ENCODE measurements at places on chromosomes 4 and X.

DNA sequence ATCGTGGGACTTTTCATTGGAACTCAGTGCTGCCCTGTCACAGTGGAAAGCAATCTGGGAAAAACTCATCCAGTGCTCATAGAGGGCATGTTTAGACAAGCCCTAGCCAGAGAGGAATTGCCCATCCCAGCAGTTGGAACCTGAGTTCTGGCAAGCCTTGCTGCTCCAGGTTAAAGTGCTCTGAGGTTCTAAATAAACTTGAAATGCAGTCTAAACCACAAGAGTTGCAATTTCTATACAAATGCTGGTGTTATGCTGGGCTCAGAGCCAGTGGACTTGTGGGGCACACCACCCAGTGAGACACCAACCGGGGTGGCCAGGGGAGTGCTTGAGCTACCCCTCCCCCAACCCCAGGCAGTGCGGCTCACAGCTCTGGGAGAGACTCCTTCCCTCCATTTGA, 142.8 kb upstream of the PPP1R2C start:
- no peak for DNase-seq

DNA sequence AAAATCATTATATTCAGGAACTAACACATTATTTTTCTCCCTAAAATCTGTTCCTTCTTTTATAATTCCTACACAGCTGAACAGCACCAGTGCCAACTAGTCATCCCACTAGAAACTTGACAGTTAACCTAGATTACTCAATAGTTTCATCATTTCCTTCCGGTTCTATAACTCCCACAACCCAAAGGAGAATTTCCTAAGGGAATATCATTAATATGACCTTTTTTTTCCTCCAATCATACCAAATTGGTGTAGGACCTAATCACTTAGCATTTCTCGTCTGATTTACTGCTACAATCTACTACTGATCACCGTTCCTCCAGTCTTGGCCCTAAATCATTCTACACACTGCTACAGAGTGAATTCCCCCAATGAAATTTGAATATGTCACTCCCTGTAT, 45.9 kb downstream of the WDFY3 start:
- DNase-seq, result no peak

DNA sequence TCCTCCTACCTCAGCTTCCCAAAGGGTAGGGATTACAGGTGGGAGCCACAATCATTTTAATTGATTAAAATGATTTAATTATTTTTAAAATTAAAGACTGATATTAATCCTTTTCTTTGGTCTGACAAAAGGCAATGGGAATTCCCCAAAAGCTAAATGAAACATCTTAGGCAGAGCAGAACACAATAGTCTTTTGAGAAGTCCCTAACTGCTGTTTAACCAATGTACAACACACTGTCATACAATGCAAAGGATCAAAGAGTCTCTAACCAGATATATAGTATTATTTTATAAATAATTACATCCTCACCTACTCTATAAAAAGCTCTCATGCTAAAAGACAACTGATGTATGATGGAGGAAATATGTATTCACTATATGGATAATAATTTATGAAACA, 47.0 kb downstream of the THAP9 start:
- no peak for DNase-seq

GRCh38 chr4:144648042-144648441, 2.1 kb downstream of the HHIP start:
- DNase-seq, result no peak

DNA sequence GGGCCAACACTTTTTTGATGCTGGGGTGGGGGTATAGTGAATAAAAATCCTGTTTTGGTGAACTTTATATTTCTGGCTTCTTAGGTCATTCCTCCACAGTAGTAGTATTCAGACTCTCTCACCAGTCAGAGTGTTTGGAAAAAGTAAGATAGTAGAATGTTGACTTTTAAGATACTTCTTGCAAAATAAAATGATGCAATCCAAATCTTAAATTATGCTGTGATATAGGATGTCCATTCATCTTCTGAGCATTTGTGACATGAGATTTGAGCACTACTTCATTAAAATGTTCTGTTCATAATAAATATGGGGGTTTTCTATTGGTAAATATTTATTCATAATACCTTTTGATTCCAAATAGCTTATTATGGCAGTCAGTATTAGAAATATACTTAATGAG, 70.1 kb downstream of the BMP2K start:
- DNase-seq, result no peak

DNA sequence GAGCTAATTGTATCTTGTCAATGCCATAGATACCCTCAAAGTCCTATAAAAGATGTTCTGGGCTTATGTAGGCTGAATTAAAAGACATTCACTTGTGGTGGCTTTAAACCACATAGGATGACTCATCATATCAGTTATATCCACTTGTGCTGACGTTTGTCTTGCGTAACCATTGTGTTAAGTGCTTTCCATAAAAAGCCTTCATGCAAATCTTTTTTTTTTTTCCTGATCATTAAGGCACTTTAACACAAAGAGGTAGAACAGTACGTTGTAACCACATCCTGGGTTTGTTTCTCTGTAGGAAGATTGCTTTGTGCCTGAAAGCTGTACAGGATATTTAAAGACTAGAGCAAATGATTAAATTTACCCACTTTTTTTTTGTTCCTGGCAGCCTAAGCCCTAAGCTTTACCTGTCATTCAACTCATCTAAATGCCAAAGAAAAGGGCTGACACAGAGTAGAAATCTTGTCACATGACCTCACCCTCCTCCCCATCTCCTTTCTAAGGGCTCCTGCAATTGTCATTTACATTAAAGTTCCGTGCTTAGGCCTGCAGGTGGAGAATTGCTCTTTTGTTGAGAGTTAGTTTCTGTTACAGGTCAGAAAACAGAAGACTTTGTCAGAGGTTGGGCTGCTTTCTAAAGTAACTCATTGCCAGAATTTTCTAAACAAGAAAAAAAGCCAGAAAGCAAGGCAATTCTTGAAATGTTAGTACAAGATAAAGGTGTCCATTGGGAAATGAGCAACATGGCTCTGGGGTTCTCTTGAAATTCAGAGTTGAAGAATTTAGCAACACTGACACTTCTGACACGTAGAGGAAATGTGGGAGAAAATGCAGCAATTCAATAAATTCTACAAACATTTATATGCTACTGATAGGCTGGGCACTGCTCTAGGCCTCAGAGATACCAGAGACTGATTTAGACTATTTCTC, 555.6 kb downstream of the PPARGC1A start:
- no peak for DNase-seq

DNA sequence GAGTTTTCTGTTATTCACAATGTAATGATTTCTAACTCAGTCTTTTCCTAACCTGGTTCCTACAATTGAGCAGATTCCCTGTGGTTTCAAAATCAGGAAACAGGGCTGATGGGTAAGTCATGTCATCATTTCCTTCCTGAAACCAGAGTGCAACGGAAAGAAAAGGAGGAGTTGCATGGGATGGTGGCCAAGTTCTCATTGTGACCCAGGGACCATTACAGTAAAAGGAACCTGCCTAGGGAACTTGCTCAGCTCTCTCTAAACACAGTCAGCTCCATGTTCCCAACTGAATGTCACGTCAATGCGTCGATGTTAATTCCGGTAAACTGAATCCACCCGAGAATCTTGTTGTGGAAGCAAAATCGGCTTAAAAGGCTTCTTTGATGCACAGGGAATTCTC, 51.2 kb downstream of the LGI2 start:
- DNase-seq, result peak; percentile 63

- no peak for DNase-seq
Measured at GRCh38 chr4:148355442-148356123, 86.6 kb downstream of the NR3C2 start.

GRCh38 chr4:83582289-83582785, 46.4 kb downstream of the GPAT3 start:
- DNase-seq, result no peak

DNA sequence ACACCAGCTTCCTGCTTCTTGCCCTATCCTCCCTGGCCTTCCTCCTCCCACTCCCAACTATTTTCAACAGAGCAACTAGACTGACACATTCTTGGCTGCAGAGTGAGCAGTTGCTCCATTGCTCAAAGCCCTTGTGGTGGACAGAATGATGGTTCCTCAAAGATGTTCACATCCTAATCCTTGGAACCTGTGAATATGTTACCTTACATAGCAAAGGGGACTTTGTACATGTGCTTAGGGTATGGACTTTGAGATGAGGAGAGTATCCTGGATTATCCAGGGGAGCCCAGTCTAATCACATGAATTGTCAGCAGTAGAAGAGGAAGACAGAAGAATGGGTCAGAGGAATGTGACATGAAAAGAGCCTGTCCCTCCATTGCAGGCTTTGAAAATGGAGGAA, 24.9 kb upstream of the HOPX start:
- DNase-seq, result no peak

- no peak for DNase-seq
Measured at GRCh38 chrX:87338510-87338909, 179.1 kb upstream of the KLHL4 start.

DNA sequence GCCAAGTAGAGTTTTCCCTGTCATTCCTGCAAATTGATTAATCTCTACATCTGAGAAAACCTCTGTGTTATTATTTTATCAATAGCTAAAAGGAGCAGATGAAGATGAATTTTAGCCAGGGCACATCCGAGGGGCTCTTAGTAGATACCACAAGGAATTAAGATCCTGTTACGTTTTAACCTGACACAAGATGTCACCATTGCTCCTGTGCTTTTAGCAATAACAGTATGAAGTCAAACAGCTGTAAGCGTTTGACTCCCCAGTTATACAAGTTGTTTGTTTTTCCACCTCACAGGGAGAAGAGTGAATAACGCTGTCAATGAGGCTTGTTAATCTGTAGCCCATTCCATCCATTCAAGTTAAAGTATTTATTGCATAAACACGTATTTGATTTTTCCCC, 76.0 kb upstream of the AP1S2 start:
- peak; percentile 30 for DNase-seq

- no peak for DNase-seq
Measured at GRCh38 chr4:95513022-95513421, 35.8 kb downstream of the UNC5C start.

DNA sequence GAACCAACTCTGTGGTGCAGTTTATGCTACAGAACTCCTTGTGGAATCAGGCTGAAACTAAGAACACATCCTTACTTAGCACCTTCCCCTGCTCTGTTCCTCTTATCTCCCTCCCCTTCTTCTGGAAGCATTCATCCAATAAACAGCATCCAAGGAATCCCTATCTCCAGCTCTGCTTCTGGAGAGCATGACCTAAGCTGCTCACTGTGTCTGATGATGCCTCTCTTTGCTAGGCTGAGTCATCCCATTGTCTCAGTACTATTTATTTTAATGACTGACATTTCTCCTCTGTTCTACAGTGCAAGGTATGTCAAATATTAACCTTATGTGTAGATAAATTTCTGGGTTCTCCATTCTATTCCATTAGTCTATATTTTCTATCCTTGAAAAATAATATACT, 71.2 kb downstream of the BEND2 start:
- DNase-seq, result no peak

DNA sequence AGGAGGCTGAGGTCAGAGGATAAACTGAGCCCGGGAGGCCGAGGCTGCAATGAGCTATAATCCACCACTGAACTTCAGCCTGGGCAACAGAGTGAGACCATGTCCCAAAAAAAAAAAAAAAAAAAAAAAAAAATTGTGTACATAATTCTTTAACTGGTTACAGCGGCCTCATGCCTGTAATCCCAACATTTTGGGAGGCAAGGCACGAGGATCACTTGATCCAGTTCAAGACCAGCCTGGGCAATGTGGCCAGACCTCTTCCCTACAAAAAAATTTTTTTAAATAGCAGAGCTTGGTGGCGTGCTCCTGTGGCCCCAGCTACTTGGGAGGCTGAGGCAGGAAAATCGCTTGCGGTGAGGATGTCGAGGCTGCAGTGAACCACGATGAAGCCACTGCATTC, 9.3 kb downstream of the KLHL15 start:
- DNase-seq, result no peak

GRCh38 chr4:12778706-12779105, 705.4 kb downstream of the RAB28 start:
- DNase-seq, result no peak

DNA sequence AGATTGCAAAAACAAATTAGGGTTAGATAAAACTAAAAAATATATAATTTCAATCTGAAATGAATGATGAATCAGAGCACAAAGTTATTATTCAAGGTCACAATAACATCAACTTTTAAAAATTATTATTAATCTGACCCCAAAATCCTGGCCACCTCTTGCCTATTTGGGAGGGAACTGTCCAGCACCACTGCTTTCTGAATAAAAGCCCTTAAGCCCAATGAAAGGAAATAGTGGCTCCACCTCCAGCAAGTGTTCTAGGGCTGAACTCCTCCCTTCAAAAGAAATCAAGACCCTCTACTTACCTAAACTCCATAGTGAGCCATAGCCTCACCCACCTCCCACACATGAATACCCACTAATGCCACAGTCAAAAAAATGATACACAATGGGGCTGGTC, 208.2 kb downstream of the PARM1 start:
- DNase-seq, result no peak

DNA sequence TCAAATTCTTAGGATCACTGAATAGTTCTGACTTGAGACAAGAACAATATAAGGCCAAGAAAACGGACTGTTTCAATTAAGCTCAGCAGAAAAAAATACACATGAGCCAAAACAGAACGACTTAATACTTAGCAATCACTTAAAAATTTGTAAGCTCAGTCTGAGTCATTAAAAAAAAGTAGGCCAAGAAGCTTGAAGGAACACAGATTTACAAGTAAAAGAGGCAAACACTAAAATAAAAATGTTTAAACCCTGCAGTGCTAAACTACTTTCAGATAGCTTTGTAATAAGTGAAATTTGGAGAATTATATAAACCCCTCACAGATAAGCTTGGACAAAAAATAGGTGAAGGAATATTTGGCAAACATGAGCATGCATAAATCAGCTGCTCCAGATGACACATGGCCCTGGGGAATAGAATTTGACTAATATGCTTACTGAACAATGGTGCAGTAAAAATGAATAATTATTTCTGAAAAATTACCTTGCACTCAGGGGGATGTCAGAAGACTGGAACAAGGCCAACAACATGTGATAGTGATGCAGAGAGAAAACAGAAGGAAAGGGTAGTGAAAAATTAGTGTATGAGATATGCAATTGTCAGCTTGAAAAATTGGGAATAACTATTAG, 49.6 kb downstream of the LNX1 start:
- peak; percentile 99 for DNase-seq

DNA sequence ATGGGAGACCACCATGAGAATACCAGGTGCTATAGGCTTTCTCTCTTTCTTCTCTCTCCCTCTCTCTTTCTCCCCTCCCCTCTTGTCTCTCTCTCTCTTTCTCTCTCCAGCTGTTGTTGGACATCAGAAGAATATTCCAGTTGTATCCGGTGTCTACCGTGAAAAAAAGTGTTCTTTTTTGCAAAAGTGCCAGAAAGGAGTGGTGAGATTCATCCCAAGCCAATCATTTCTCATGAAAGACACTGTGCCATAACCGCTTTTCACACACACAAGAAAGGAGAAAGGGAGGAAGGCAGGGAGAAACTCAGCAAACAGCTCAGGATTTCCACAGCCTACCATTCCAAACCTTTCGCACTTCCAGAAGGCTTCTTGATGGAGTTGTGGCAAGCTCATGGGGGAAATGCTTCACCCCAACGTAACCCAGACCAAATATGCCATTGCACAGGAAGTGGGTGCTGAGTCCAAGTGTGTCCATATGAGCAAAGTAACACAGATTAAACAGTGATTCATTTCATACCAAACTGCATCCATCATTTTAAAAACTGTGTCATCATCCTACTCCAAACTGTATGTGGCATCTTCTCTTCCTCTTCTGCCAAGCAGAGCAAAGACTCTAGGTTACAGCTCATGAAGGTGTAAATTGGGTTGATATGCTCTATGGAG, 224.0 kb downstream of the APBB2 start:
- peak; percentile 81 for DNase-seq
